Endothelial cell of umbilical vein (primary cell): ENCODE measurements at places on chromosomes 2 and 18.

DNA sequence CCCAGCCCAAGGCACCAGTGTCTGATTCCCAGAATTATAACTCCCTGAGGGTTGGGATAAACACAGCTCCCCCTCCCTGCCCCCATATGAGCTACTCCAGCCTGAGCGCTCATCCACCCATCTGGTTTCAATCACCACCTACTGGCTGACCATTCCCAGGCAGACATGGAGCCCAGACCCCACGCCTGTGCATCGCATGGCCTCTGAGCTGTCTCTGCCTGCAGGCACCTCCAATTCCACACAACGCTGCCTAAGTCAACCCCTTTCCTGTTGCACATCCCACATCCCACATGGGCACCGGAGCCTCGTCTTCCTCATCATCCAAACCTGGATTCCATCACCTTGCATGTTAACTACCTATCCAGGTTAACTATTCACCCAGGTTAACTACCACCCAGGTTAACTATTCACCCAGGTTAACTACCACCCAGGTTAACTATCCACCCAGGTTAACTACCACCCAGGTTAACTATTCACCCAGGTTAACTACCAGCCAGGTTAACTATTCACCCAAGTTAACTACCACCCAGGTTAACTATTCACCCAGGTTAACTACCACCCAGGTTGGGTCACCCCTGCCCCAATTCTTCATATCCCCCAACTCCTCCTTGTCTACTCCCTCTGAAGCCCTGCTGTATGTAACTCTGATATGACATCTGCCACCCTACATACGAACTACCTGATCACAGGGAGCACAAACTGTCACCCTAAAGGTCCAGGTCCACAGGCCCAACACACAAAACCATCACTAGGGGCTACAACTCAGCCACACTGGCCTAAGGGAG, 47.8 kb downstream of the TEX51 start:
- no peak for DNase-seq

- DNase-seq, result no peak
Observed at GRCh38 chr18:9048236-9048635, 54.3 kb upstream of the NDUFV2 start.

- no peak for DNase-seq
Observed at GRCh38 chr18:69220529-69220928, 180.2 kb upstream of the DOK6 start.

GRCh38 chr2:198490748-198491147, 686.4 kb downstream of the PLCL1 start:
- no peak for DNase-seq

DNA sequence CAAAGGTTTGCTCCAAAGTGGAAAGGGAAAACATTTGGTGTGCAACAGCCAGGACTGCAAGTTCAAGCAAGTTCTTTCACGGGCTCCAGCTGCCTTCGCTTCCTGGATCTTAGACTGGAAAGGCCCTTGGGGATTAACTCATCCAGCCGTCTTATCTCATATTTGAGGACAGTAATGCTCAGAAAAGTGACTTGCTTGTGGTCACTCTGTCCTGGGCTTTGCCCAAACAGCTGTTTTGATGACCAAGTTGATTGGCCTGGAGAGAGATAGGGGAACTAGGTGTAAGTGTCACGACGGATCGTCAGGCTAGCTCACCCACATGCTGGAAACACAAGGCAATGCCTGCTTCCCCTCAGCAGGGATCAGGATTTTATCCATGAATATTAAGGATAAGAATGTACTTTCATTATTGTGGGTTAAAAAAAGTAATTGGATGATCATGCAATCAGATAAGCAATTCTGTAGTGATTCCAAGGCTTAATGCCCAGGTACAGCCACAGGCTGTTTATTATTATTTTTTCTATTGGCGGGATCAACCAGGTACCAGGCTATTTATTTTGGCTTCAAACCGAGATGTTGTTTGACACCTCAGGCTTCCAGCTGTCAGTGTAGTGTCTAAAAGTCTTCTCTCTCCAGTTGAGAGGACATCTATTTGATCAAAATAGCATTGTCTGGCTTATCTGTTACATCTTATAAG, 162.5 kb upstream of the EPAS1 start:
- DNase-seq, result no peak

DNA sequence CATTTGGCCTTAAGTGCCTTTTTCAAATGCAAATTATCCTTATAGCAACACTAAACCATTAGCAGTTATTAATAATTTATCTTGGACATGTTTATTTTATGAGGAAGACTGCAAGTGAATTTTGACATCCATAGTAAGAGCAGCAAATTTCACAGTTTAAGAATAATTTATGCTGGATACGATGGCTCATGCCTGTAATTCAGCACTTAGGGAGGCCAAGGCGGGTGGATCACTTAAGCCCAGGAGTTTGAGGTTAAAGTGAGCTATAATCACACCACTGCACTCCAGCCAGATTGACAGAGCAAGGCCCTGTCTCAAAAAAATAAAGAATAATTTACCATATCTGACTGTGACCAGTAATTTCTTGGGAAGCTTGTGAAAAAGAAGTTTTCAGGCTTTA, 286.2 kb downstream of the TMX3 start:
- no peak for DNase-seq

DNA sequence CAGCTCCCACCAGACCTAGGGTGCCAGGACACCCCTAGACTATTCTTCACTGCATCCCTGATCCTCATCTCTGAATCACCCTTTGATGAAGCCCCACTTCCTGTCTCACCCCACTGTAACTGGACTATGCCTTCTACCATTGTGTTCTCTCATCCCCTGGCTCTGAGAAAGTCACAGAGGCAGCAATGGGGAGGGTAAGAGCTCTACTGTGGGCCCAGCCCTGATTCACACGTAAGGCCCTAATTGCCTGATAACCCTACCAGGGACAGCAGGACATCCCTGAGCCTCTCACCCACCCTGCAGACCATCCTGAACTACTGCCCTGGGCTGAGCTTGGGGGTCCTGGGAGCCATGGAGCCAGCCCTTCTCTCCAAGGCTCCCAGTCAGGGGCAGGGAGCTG, 1.5 kb upstream of the PROM2 start:
- no peak for DNase-seq

DNA sequence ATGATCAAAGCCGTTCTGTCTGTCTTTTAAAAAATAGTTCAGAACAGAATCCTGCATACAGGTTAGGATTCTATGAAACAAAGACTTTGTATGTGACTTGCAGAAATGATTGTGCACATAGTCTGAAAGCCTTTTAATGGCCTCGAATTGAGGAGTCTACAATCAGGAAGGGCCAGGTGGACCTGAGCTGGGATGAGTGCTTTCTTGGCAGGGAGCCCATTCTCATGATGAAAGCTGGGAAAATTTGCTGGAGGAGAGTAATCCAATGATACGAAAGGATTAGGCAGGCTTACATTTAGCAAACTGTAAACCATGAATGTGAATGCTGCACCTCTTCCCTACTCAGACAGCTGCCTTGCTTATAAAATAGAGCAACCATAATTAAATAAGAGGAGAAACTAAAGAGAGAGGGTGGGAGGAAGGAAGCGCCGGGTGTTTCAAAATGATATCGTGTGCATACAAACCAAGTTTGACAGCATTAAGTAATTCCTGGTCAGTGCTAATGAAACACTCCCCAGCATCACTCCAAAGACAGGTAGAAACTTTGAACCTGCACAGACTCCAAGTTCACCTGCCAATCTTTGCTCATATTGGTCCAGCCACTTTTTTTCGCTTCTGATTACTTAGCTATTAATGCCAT, 23.7 kb upstream of the CXCR4 start:
- no peak for DNase-seq

DNA sequence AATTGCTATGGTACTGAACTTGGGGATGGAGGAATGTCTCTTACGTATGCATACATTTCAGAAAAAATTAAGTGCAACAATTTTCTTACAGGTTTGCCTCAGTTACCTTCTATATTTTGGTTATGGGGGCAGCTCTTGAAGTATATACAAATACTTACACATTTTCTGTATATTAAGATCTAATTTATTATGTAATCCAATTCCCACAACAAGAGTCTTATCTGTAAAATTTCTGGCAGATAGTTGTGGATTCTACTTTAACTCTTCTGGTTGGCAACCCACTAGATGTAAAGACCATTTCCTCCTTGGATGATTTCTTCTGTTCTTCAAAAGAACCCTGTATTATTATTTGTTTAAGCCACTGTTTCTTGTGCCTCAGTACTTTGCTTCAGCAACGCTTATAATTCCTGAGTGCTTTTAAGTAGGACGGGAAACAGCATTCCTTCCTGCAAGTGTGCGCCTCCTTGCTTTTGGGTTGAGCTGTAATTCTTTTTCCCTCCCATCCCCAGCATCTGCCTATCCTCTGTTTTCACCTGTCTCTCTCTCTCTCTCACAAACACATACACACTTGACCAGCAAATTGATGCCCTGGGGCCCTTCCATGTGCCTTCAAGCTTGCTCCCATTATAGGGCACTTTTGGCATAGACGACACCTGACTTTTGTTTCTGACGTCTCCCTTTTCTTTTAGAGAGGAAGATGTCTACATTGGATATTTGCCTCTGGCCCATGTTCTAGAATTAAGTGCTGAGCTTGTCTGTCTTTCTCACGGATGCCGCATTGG, 61.4 kb downstream of the ACSL3 start:
- DNase-seq, result no peak

GRCh38 chr2:75367401-75367800, 168.1 kb upstream of the TACR1 start:
- no peak for DNase-seq

DNA sequence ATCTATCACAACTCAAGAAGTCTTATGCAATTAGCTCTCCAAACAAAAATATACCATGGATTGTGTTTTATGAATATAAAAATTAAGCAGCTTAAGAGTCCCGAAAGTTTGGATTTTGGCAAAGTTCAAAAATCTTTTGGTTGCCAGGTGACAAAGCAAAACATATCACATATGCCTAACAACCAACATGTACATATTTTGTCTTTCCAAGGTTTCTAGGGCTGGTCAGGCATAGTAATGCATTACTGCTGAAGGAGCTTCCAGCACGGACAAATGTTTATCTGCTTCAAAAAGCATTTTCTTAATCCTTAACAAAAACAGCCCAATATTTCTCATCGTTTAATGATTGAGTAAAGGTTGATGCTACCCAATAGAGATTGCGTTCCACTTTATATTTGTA, 1327.1 kb upstream of the ZEB2 start:
- DNase-seq, result no peak

GRCh38 chr2:231277962-231278361, 79.5 kb downstream of the ARMC9 start:
- no peak for DNase-seq

DNA sequence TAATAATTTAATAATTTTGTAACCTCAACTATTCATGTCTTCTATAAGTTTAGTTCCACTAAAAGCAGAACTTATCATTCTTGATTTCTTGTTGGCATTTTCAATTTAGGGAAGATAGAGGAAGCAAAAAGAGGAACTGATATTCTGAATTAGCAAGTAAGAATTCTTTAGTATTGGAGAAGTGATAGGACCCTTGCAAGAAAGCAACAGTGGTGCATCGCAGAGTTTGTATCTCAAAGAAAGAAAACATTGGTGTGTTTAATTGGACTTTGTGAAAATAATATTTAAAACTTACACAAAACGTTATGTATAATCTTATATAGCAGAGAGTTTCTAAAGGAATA, 36.5 kb upstream of the TNFRSF11A start:
- DNase-seq, result no peak

DNA sequence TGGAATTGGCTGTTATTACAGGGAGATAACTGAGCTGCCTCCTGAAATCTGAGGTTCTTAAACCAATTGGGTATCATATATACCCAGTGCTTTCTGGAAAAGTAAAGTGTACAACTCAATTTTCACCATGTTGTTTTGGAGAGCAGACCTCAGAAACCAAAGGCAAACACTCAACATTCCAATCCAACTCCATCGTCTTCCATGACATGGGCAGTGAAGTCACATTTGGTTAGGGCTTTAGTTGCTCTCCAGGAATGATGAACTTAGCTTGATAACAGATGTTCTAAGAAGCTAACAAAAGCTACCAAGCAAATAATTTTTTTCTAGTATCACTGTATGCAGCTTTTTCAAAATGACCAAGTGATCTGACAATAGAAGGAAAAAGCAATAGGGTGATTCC, 107.0 kb upstream of the SLC35G4 start:
- DNase-seq, result no peak

GRCh38 chr2:195252018-195252417, 405.0 kb upstream of the SLC39A10 start:
- no peak for DNase-seq

DNA sequence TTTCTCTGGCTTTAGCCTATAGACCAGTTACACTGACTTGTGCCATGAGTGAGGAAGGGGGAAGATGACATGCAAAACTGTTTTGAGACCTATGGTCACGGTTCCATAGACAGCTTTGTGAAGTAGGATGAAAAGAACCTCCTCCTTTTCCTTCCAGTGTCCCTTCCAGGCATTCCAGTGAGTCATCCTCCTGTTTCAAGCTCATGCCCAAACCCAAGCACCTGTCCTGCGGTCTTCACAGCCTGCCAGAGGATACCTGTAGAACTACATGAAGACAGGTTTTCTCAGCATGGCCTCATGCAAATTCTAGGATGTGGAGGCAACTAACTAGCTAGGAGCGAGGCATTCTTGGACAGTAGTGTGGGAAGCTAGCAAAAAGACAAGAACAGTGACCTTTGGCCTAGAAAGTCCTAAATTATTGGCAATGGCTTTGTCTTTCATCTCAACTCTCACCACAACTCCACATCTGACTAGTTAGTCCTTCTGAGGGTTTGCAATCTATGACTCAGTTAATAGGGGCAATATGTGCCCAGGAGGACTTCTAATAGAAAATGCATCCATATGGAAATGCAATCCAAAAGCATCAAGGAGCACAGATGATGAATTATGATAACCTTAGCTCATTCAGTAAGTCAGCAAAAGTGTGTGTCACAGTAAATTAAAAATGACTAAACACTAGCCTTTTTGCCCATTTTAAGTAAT, 154.7 kb downstream of the RBM43 start:
- DNase-seq, result no peak

- DNase-seq, result no peak
Observed at GRCh38 chr2:197710424-197711042, 5.4 kb downstream of the MARS2 start.

GRCh38 chr2:198277181-198277580, 472.8 kb downstream of the PLCL1 start:
- no peak for DNase-seq

DNA sequence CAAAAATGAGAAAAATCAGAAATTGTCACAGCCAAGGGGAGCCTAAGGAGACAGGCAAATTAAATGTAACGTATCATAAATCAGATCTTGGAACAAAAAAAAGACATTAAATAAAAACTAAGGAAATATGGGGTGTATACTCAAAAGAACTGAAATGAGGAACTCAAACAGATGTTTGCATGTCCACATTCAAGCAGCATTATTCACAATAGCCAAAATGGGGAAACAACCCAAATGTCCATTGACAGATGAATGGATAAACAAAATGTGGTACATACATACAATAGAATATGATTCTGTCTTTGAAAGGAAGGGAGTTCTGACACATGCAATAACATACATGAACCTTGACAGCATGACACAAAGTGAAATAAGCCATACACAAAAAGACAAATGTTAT, 155.8 kb upstream of the KLF7 start:
- DNase-seq, result no peak

DNA sequence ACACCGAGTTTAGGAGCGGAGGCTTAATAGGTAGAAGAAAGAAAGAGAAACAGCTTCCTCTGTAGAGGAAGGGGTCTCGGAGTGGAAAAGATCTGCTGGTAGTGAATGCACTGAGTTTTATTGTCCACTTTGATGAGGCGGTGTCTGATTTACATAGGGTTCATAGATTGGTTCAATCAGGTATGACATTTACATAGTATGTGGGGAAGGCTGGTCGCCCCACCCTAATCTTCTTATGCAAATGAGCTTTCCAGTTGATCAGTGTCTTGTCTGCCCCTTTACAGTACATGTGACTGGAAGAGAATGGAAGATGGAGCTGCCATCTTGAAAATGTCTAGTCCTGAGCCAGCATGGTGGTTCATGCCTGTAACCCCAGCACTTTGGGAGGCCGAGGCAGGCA, 19.9 kb upstream of the CNOT11 start:
- DNase-seq, result no peak
